Activated CD8-positive, alpha-beta memory T cell treated with anti-CD3 and anti-CD28 coated beads for 24 hours (primary cell): ENCODE measurements at places on chromosomes 6 and 20.

GRCh38 chr6:37650071-37650481 lies 47.6 kb downstream of the MDGA1 start:
- no peak for DNase-seq

- DNase-seq: peak; percentile 81
These were observed 60.4 kb downstream of the SRC start for GRCh38 chr20:37406010-37406998.

- DNase-seq: no peak
These were observed 217.2 kb downstream of the CDKAL1 start for GRCh38 chr6:20751293-20751935.

DNA sequence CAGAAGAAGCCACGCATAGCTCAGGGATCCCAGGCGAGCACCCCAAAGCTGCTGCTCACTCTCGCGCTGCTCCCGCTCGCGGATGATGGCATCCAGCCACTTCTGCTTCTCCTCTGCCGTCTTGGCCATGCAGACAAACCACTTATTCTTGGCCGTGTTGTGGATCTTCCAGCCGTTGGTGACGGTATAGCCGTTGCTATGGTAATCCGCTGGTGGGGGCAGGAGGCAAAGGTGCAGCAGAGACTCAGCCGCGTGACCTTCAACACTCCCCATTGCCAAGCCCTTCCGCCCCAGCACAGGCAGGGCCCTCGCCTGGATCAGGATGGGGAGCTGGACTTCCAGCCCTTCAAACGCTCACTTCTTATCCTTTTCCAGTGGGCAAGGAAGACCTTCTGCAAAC lies 136.9 kb downstream of the PREX1 start:
- DNase-seq: no peak

GRCh38 chr20:22861231-22861980 lies 173.7 kb upstream of the SSTR4 start:
- DNase-seq: no peak

GRCh38 chr20:49914310-49915117 lies 815 bp downstream of the SPATA2 start:
- DNase-seq: peak; percentile 70

DNA sequence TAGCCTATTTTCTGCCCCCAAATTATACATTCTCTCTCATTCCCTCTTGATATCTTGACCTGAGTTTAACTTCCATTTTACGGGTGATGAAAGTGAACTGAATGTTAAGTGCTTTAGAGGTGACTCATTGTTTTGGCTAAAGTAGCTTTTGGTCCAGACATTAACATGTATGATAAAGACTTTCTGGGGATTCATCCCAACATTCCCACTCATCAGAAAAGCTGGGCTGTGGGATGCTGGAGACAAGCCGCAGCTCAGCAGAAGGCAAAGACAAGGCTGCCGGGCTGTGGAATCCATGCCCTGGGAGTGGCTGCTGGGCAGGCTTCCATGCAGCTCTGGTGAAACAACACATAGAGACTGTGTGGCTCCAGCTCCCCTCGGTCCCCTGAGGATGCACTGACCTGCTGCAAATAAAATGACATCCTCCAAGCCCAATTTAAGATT lies 89.9 kb upstream of the SYNDIG1 start:
- no peak for DNase-seq

GRCh38 chr6:117718895-117719294 lies 43.6 kb downstream of the NUS1 start:
- no peak for DNase-seq
